Putamen (tissue), 1 donor: ENCODE measurements at places on chromosomes 12 and 14.

- DNase-seq: no peak
These were observed 271.1 kb downstream of the CCER1 start for GRCh38 chr12:90683871-90684270.

DNA sequence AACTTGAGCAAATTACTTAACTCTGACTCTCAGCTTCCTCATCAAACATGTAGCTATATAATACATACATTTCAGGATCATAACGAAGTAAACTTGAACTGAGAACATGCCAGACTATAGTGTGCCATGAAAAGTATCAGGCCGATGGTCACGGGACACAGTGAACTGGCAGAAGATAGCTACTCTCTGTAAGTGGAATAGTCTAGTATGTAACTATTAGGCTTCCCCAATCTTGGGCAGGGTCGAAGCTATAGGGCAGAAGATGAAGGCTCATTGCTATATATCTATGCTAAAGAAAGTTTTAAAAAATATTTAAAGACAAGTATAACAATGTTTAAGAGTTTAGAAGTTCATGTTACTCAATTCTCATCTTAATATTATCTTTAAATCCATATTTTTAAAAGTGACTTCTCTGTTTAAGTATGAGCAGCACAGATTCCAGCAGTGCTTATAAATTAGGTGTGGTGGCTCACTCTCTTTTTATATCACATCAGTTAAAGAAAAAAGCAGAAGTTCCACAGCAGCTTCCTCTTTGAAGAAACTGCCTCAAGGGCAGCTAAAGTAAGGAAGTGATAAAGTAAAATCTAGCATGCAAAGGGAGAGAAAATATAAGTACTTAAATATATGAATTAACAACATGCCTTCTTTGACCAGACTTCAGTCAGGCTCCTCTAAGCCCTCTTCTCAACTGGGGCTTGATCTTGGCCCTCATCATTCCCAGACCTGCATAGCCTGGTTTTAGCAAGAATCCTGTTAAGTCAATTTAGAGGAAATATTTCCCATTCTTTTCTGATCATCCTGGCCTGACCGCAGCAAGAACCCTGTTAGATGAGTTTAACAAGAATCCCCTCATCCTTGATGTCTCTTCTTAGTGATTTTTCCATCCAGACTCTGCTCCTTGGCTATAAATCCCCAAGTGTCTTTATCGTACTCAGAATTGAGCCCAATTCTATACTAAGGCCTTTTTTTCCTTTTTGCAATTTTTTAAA, 8.4 kb upstream of the GLIPR1 start:
- no peak for DNase-seq

DNA sequence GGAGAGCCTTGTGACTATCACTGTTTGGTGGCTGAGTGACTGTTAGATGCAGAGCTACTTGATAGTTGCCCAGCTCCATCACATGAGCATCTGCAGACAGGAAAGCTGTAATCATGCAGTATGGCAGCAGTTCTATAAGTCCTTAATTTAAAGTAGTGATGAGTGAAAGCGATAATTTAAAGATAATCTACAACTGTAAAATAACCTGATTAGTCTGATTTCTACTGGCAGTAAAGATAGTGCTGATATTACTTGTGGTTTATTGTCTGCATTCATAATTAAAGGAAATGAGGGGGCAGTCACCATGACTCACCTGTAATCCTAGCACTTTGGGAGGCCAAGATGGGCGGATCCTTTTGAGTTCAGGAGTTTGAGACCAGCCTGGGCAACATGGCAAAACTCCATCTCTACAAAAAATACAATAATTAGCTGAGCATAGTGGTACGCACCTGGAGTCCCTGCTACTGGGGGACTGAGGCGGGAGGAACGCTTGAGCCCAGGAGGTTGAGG, 41.2 kb upstream of the PLEKHD1 start:
- no peak for DNase-seq

DNA sequence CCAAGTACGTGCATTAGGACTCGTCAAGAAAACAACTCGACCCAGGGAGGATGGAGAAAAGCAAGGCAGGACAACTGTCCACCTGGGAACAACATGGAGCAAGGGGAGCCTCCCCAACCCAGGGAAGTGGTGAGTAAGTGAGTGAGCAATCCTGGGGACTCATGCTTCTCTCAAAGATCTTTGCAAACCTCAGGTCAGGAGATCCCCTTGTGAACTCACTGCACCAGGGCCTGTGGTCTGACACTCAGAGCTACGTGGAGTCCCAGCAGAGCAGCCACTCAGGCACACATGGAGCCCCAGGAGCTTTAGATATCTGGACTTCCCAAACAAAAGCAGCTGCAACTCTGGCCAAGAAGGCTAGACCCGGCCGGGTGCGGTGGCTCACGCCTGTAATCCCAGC, 12.2 kb upstream of the OR5AU1 start:
- no peak for DNase-seq

- no peak for DNase-seq
These were observed 72.3 kb upstream of the TMEM263 start for GRCh38 chr12:106883426-106883825.

GRCh38 chr14:98984719-98985041, 287.3 kb downstream of the BCL11B start:
- DNase-seq: no peak

DNA sequence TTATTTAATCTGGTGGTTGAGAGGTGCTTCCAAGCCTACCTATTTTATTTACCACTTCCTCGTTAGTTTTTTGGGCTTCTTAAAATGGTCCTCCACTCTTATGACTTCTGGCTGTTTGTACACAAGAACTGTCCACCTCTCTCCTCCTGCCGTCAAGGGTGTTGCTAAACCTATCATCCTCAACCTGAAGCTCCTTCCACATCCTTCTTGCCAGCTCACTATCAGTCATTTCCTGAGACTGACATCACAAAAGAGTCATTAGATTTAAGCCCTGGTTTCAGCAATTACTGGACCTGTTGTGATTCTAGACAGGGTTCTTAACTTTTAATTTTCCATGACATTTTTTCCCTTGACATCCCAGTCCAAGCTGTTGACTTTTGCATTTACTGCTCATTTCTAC, 91.9 kb downstream of the BICD1 start:
- DNase-seq: no peak

DNA sequence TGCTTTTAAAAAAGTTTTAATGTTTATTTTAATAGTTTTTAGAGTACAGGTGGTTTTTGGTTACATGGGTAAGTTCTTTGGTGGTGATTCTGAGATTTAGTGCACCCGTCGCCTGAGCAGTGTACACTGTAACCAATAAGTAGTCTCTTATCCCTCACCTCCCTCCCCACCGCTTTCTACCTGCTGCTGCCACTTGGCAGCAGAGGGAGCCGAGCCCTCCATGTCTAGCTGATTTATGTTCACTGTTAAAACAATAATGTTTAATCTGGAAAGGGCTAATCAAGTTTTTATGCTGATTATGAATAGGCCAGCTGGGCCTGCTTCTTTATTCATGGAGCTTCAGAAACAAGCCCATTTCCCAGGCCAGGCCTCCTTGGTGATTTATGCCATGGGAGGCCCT, 73.1 kb downstream of the ADCK1 start:
- DNase-seq: no peak

GRCh38 chr14:94031161-94031882, 5.2 kb downstream of the OTUB2 start:
- no peak for DNase-seq

GRCh38 chr12:51847643-51848325, 734 bp downstream of the FIGNL2 start:
- DNase-seq: no peak

GRCh38 chr12:116066381-116067230, 210.9 kb downstream of the MED13L start:
- DNase-seq: no peak

GRCh38 chr14:49483268-49483667, 102.9 kb downstream of the RPS29 start:
- DNase-seq: no peak

GRCh38 chr14:77276295-77276935, 5.4 kb upstream of the NGB start:
- DNase-seq: no peak

GRCh38 chr12:72453066-72453465, 180.9 kb downstream of the TRHDE start:
- DNase-seq: no peak

DNA sequence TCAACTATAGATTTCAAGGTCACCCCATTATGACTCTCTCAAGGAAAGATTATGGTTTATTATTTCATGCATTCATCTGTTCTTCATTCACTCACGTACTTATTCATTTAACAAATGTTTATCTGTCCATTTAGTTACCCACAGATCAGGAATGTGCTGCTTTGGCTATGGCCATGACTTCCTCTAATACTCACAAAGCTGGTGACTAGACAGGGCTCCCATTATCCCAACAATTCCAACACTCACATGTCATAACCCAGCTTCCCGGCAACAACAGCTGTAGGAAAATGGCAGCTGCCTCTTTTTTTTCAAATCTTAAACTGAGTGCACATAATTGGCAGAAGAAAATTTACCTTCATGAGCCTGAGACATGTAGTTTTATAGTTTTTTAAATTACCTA, 190.8 kb upstream of the CCDC196 start:
- DNase-seq: no peak

GRCh38 chr14:52735921-52736489, 6.0 kb downstream of the STYX start:
- DNase-seq: no peak

- DNase-seq: no peak
These were observed 506.6 kb upstream of the ATXN7L3B start for GRCh38 chr12:74031045-74031444.

GRCh38 chr12:52207895-52208294, 16.1 kb upstream of the KRT80 start:
- DNase-seq: no peak

DNA sequence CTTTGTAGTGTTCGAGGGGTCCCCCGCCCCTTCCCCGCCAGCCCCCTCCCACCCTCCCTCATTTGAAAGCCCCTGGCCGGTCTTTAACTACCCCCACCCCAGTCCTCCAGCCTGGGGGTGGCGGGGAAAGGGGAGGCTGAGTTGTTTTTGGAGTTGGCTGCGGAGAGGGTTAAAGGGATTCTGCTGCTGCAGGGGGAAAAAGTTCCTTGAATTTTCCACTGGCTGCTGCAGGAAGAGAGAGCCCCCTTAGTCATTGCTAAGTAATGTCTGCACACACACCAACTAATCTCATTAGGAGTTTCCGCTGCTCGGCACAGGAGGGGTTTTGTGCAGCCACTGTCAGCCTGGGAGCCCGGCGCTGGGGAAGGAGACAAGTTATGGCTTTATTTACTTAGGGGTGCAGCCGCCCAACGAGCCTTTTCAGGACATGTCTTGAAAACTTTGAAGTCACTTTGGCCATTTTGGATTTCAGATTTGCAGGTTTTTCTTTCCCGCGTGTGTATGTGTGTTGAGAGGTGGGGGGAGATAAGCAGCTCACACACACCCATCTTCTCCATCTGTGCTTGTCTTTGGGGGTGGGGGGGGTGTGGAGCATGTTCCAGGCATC, 1.8 kb downstream of the ELK3 start:
- DNase-seq: no peak

DNA sequence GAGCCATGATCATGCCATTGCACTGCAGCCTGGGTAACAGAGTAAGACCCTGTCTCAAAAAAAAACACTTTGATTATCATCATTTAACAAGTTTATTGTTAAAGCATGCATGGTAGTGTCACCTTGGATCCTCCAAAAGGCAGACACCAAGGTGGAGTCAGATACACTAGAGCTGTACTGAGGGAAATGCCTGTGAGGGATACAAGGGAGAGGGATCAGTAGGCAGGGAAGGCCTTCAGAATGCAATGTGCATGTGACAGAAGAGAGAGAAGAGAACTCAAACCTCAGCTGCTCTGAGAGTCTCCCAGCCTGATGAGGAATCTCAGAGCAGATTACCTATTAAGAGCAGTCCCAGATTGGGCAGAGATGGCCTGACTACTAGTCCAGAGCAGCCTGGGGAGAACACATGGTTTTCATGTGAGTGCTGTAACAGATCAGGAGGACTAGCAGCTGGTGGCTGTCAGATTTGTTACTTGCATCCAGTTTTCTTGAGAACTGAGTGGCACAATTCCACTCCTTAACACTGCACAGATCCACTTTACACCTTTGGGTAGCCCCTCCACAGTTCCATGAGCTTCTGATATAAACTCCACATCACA, 38.0 kb upstream of the A2ML1 start:
- DNase-seq: no peak

DNA sequence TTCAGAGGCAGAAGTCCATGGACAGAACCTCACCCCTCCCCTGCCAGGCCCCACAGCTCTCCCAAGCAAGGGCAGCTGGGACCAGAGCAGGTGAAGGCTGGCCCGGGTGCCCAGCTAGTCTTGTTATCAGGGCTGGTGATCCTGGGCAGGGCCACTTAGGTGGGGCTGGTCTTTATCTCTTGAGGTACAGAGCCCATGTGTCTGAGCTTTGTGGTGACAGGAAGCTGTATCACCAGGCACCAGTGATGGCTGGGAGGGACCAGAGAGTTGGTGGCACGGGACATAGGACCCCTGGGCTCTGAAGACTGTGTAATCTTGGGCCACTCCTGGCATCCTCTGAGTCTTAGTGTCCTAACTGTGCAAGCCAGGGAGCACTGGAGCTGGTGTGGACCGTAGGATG, 12.8 kb upstream of the HPD start:
- DNase-seq: no peak

GRCh38 chr14:35927727-35928126, 101.6 kb downstream of the BRMS1L start:
- no peak for DNase-seq

DNA sequence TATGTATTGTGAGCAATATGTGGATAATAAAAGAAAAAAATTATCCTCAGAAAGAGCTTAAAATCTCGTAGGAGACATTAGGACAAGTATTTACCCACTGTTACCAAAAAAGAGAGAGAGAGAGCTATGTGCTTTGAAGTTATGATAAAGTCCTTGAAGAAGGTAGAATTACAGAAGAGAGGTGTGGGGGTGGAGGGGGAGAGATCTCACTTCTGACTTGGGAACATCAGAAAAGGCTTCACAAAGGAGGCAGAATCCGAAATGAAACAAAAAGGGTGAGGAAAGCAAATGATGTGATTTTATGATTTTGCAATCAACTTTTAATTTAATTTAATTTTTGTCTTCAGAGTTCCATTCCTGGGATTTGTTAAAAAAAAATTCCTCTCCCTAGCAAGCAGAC, 311.8 kb upstream of the ATP2B1 start:
- DNase-seq: peak; percentile 77

GRCh38 chr14:73771848-73772638, 57.9 kb upstream of the PNMA1 start:
- DNase-seq: no peak

- no peak for DNase-seq
These were observed 29.9 kb downstream of the GABARAPL1 start for GRCh38 chr12:10242539-10242938.

GRCh38 chr12:1949771-1950470, 31.5 kb upstream of the CACNA2D4 start:
- DNase-seq: peak; percentile 86
